Urinary bladder (tissue), 4 donors: ENCODE measurements at places on chromosomes 16 and 17.
A peak's percentile ranks its signal among the peaks of the same experiment; 100 is the strongest.

- DNase-seq: no peak
Measured at GRCh38 chr16:72561-73548, at the start of gene RHBDF1. TSS of gene RHBDF1 (minus strand) at chr16:72631. CDS start at chr16:65015, 7,616 bp downstream.

DNA sequence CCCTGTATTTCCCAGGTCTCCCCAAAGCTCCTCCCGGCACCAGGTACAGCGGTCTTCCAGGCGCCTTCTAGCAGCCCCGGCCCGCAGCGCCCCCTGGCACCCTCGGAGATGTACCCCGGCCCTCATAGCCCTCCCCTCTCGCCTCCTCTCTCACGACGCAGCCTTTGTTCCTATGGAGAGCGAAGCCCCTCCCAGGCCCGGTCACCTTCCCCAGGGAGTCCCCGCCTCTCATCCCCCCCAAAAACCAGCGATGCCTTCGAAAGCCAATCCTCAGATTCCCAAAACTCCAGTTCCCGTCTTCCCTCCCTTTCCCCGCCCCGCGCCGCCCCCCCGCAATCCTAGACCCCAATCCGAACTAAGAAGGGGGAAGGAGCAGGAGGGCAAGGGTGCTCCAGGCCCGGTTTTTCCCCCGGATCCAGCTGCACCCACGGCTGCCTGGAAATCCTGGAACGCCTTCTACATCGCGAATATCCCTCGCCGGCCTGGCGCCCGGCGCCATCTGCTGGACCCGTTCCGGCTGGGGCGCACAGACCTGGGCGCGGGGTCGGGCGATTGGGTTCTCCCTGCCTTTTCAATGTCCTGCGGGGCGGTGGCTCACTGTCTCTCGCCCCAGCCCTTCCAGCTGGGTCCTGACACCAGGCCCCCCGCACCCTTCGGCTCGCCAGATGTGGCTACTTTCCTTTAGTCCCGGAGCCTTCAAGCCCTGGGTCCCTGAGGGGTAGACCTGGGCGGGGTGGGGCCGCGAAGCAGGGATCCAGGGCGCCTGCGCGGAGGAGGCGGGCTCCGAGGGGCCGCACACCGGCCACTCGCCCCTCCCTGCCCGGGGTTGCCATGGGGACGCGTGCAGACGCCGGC is at the start of gene DNAH2:
Gene DNAH2 (plus strand): TSS at position 844 of the 855 bp plus-strand sequence. CDS start 1,991 bp downstream, outside the sequence.
- DNase-seq: peak; percentile 89

GRCh38 chr16:5709889-5710288 is 612.3 kb upstream of the EEF2KMT start:
- DNase-seq: no peak

DNA sequence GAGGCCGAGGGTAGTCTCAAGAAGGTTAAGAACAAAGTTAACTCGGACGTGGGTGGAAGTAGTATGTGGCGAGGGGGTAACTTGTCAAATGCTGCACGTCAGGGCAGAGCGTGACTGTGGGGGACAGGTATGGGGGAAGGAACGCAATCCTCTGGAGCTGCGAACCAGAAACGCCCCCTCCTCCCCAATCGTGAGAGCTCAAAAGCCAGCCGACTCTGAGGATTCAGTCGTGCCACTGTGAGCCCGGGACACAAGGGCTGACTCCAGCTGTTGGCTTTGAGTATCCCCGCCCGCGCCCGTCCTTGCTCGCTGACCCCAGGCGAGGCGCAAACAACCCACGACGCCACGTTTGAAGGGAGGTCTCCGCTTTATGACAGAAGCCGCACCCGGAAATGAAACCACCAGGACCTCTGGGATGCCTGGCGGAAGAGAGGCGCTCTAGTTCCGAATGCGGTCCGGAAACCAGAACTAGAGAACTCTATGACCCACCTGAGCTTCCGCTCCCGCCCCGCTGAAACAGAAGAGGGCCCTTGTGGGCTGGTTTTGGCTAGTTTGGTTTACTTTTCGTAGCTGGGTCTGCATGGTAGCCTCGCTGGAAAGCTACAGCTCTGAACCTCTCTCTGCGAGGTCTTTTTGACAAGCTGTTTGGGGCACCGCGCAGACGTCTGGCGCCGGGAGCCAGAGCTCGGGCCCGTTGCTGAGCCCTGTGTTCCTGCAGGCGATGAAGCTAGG is at the start of gene PEX12:
Gene PEX12 (minus strand): TSS at position 375 of the 732 bp plus-strand sequence. CDS start 550 bp downstream, outside the sequence.
- DNase-seq: peak; percentile 88

- DNase-seq: no peak
Measured at GRCh38 chr16:86628614-86629013, 50.3 kb downstream of the FOXL1 start.

DNA sequence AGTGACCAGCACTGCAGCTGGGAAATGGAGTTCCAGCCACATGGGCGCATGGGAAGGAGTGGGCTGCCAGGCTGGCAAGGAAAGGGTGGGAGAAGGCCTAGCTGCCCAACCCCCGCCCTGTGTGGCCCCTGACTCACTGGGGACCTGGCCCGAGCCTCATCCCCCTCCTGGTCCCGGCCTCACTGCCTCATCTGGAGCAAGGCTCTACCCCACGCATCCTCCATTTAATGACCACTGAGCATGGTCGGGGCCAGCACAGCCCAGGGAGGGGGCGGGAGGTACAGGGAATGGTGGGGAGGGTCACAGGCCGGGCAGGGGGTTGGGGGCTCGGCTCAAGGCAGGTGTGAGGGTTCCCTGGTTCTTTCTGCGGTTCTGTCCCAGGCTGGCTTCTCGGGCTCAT is 16.1 kb downstream of the SPNS2 start:
- no peak for DNase-seq

GRCh38 chr16:80809366-80809765 is 5.0 kb upstream of the CDYL2 start:
- no peak for DNase-seq

DNA sequence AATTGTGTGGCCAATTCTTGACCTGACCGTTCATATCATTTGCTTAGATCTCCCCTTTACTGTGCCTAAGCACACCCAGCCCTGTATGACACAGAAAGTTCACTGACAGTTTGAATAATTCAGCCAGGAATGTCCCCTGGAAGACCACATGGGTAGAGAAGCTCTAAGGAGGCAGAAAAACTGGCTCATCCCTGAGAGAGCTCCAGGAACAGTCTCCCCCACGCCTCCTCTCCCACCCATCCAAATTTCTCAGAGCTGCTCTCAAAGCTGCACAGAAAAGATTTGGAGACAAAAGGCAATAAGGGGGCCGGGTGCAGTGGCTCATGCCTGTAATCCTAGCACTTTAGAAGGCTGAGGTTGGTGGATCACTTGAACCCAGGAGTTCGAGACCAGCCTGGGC is 11.2 kb downstream of the PRAC1 start:
- DNase-seq: no peak

- DNase-seq: no peak
Measured at GRCh38 chr16:7185165-7185564, 147.5 kb upstream of the RBFOX1 start.
